Naive thymus-derived CD4-positive, alpha-beta T cell (primary cell): ENCODE measurements at places on chromosomes 5 and 9. TPM values are rescaled to one million over a fixed set of nuclear protein-coding genes. Genes with fewer than 3 reads are reported as not detected.

PCDHB1 gene
- polyA plus RNA-seq = not detected

LHX3 gene
- not detected for polyA plus RNA-seq

PALM2AKAP2 gene
- polyA plus RNA-seq = not detected

C8G gene
- polyA plus RNA-seq = not detected

MYO10 gene
- 0.02 TPM for polyA plus RNA-seq

ACOT12 gene
- polyA plus RNA-seq = not detected

LECT2 gene
- polyA plus RNA-seq = not detected

PNPLA7 gene
- polyA plus RNA-seq = 2.7 TPM

C6 gene
- polyA plus RNA-seq = not detected

RPL37 gene
- 1,657 TPM for polyA plus RNA-seq

TAS2R1 gene
- polyA plus RNA-seq = not detected

SLC45A2 gene
- polyA plus RNA-seq = not detected

RNF183 gene
- not detected for polyA plus RNA-seq

CKMT2 gene
- polyA plus RNA-seq = not detected

QSOX2 gene
- 0.26 TPM for polyA plus RNA-seq

CDKN2B gene
- polyA plus RNA-seq = not detected

TMC1 gene
- not detected for polyA plus RNA-seq

PLCXD3 gene
- not detected for polyA plus RNA-seq

PCDHB14 gene
- polyA plus RNA-seq = not detected

SPACA9 gene
- 2.2 TPM for polyA plus RNA-seq

RASGEF1C gene
- not detected for polyA plus RNA-seq

NPR3 gene
- not detected for polyA plus RNA-seq

SLC1A1 gene
- polyA plus RNA-seq = not detected

GRXCR2 gene
- polyA plus RNA-seq = not detected

SH3PXD2B gene
- not detected for polyA plus RNA-seq
